ENCODE measurements at places on chromosomes 7 and 10.

GRCh38 chr7:28125431-28126409 is 54.9 kb downstream of the JAZF1 start:
- DNase-seq: no peak

DNA sequence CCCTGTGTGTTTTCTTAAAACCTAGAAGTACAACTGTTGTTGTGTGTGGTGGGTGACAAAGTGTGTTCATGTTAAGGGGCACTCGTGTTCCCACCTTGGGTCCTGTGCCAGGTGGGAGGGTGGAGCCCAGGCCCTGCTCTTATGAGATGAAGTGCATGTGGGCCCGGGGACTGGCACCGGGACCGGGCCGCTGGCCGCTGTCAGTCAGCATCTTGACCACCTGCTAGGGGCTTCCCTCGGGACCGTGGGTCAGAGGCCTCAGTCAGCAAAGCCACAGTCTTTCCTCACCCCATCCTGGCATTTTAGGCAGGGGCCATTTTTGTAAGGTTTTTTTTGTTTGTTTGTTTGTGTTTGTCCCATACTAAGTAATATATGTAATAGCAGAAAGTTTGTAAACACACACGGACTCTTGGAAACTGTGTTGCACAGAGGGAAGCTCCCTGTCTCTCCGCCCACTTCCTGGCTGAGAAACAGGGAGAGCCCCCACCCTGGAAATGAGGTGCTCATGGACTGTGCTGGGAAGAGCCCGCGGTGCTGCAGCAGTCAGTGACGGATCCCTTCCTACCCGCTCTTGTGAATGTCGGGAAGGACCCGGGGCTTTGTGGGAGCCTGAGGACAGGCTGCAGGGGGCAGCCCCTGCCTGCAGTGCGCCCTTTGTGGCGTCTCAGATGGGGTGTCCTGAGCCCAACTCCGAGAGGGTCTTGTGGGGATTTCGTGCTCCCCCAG is 13.4 kb downstream of the AGAP3 start:
- DNase-seq: no peak

DNA sequence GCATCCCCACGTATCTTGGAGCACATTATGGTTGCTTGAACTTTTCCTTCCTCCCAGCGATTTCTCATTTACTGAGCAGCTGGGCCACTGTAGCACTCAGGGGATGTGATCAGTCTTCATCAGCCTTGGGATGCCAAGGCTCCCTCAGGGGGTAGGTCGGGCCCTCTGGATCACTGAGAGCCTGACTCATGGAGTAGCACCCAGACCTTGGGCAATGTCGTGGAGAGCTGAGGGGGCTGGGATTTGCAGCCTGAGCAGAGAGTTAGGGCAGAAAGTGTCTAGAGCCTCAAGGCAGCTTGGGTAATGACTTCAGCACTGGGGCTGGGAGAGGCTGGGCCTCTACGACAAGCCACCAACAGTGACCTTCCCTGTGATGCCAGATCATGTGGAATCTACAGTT is 86.5 kb upstream of the CXCL12 start:
- no peak for DNase-seq

- no peak for DNase-seq
Measured at GRCh38 chr7:1548944-1549343, 7.1 kb downstream of the TMEM184A start.

- DNase-seq: no peak
Measured at GRCh38 chr7:55546814-55547213, 25.5 kb downstream of the VOPP1 start.

- DNase-seq: no peak
Measured at GRCh38 chr10:62900829-62901571, 84.8 kb upstream of the EGR2 start.

DNA sequence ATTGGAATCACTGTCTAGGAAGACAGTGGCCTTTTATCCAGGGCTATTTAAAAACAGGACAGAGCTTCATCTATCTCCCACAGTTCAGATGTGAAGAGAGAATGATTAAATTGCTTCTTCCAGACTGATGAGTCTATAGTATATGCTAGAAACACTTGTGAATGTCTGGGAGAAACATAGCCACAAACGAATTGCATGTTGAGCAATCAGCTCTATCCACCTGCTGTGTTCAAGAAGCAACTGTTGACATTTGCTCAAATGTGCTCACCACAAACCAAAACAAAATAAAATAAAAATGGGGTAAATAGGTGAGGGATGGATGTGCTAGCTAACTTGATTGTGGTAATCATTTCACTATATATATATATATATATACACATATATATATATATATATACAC is 195.1 kb downstream of the HECW1 start:
- no peak for DNase-seq

DNA sequence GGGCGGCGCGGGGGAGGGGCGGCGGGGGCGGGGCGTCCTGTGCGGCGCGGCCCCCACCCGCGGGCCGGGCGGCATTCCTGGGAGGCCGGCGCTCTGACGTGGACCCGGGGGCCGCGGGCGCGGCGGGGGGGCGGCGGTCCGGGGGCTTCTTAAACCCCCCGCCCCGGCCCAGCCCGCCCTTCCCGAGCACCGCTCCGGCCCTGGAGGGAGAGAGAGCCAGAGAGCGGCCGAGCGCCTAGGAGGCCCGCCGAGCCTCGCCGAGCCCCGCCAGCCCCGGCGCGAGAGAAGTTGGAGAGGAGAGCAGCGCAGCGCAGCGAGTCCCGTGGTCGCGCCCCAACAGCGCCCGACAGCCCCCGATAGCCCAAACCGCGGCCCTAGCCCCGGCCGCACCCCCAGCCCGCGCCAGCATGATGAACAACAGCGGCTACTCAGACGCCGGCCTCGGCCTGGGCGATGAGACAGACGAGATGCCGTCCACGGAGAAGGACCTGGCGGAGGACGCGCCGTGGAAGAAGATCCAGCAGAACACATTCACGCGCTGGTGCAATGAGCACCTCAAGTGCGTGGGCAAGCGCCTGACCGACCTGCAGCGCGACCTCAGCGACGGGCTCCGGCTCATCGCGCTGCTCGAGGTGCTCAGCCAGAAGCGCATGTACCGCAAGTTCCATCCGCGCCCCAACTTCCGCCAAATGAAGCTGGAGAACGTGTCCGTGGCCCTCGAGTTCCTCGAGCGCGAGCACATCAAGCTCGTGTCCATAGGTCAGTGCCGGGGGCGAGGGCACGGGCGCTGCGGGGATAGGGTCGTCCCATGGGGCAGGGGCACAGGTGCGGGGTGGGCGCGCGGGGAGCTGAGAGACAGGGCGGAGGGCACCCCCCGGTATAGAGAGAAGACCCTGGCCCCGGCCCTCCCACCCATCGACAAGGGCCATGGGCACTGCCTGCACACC is at the start of gene FLNC:
Gene FLNC (plus strand): TSS at position 176 of the 947 bp plus-strand sequence. CDS start 232 bp downstream, at position 408.
- DNase-seq: no peak

- no peak for DNase-seq
Measured at GRCh38 chr10:68301790-68302502, 29.9 kb upstream of the HNRNPH3 start.

DNA sequence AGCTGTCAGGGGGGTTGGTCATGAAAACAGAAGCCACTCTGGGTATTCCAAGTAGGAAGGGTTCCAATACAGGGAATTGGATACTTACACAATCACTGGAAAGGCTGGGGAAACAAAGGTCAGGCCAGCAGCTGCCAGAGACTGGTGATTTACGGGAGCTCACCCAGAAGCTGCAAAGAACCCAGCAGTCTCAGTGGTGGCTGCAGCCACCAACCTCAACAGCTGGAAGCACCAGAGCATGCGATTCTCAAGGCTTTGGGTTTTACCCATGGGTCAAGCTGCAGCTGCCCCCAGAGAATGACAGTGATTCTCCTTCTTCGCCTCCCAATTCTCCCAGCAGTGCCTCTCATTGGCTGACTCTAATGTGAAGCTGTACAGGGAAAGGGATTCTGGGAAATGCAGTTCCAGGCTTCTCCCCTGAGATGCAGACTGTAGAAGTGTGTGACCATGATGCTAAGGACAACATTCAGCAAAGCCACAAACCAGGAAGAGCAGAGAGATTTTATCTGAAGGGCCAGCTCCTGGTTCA is 107.2 kb upstream of the TCF7L2 start:
- no peak for DNase-seq

DNA sequence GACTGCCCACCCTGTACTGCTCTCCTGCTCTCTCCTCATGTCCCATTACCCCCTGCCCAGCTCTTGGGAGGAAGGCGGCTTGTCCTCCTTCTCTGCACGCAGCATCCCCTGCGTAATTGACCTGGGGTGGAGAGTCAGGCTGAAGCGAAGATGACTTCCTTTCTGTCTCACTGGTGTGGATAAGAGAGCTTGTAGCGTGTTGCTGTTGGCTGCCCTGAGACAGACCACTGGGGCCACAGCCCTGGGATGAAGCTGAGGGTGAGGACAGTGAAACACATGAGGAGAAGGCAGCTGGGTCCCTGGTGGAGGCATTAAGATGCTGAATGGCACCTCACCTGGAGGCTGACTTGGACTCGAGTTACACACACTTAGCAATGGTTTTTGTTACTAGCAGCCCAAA is 310.3 kb upstream of the ZNF32 start:
- DNase-seq: no peak

DNA sequence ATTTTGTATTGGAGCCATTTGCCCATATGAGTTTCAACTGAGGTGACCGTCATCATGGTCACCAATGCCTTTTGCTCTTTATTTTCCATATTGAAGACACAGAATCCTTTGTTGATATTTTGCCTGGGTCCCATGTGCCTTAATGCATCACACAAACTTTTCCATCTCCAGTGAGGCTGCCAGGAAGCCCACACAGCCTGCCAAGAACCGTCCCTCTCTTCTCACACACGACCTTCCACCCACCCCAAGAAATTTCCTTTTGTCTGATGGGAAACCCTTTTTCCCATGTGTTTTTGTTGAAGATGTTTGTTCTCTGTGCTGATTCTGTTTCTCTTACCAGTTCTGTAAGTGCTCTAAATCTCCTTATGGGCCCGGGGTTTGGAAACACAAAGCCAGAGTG is 168.9 kb downstream of the CSTF2T start:
- no peak for DNase-seq

DNA sequence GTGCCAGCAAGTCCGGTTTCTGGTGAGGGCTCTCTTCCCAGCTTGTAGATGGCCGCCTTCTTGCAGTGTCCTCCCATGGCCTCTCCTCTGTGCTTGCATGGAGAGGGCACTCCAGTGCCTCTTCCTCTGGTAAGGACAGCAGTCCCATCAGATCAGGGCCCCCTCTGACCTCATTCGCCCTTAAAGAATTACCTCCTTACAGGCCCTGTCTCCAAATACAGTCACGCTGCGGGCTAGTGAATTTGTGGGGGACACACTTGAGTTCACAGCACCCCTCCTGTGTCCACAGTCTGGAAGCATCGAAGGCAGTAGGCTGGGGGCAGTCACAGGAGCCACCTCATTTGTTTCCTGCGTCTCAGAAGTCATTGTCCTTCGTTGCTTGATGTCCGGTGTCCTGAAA is 54.6 kb downstream of the LHPP start:
- DNase-seq: no peak

DNA sequence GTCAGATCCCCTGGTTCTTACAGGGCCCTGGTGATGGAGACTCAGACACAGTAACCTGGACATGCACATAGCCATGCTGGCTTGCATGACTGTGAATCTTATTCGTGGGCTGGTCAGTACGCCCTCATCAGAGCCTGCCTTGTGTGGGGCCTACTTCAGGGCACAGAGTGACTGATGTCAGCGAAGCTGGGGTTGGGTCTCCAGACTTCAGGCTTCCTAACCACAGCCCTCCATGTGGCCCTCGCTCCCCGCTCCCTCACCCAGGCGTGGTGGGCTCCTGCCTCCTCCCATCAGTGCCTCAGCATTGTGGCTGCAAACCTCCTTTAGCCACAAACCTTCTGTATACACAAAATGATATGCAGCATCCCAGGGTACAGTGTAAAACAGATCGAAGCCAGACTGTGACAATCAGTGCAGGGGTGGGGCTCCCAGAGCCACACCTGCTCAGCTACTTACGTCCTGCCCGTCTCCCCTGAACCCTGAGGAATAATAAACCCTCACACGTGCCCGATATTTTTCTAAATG is 7.1 kb upstream of the C10orf105 start:
- no peak for DNase-seq

DNA sequence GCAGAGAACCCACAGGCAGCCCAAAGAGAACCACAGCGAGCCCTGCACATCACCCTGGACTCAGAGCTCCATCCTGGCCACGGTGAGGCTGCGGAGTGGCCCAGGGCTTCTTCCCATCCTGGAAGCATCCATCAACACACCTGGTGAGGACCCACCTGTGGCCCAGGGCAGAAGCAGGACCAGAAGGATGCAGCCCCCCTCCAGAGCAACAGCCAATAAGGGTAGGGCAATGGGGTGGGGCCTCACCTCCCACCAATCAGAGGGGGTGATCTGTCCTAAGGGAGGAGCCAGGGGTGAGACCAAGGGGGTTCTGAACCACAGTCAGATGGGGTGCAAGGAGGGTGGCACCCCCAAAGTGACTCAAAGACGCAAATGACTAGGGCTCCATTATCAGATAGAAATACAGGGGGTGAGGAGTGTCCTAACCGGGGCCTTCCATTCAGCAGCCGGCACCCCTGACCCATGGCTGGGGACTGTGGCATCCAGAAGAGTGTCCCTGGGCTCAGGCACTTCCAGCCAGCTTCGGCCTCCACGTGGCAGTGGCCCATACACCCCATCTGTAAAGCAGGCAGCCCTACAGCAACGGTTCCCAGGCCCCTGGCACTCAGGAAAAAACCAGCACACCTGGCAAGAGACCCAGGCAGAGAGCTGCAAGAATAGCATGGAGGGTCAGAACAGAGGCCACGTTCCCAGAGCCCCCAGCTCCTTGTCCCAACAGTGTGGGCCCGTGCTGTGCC is 36.9 kb downstream of the STK32C start:
- no peak for DNase-seq

DNA sequence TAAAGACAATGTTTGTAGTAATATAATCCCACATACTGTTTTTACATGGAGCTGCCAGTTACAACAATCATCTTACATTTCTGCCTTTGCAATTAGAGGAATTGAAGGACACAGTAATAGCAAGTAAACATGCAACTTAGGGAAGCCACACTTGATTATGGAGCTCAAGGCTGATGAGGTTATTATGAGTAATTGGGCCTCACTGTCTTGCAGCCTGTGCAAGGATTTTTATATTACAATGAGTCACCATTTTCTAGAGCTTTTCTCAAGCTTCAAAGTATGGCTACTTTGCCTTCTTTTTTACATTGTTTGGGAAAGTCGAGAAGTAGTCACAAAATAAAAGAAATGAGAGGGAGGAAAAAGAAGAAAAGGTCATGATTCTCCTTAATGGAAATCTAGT is 226.4 kb downstream of the KIAA1217 start:
- DNase-seq: no peak

- no peak for DNase-seq
Measured at GRCh38 chr7:102891693-102892261, 21.0 kb upstream of the LRRC17 start.

DNA sequence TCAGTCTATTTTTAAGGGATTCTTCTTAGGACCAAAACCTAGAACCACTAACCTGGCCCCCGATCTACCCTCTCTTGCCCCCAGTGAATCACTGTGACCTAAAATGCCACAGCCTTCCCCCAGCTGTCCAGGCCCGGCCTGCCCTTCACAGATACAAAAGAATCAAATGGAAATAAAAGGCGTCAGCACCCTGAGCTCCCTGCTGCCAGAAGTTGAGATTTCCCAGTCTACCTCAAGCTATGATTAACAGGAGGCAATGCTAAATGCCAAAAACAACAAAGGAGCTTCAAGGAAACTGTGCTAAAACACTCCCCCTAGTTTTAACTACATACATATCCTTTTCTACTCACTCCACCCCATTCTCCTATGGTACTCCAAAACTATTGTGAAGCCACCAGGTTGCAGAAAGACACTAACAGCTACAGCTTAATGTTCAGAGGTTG is 67.8 kb downstream of the GSAP start:
- DNase-seq: no peak

GRCh38 chr7:129914536-129915272 is 38.1 kb downstream of the UBE2H start:
- DNase-seq: no peak
